H54 (cell line): ENCODE measurements at places on chromosomes 13 and 19.

DNA sequence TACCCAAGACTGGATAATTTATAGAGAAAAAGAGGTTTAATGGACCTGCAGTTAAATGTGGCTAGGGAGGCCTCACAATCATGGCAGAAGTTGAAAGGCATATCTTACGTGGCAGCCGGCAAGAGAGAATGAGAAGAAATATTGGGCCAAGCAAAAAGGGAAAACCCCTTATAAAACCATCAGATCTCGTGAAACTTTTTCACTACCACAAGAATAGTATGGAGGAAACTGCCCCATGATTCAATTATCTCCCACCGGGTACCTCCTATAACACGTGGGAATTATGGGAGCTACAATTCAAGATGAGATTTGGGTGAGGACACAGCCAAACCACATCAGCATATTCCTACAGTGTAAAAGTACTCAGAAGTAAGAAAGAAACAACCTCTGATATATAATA, 4.7 kb upstream of the KBTBD7 start:
- no peak for DNase-seq

- no peak for DNase-seq
These were observed 1460.3 kb downstream of the UQCRFS1 start for GRCh38 chr19:27752530-27753184.

DNA sequence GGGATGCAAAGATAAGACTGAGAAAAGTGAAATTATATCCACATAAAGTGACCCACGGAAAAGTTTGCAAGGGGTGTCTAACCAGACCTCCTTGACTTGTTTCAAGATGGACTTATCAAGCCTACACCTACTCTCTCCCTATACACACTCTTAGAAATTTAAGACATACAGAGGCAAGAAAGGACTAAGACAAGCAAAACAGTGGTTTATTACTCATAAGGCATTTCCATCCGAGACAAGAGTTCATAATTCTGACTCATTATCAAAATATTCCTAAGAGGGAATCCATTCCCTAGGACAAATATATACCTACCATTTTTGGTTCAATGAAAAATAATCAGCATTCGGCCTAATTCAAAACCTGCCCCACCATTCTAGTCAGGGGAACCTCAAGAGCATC, 232.6 kb upstream of the GPC6 start:
- DNase-seq = no peak

DNA sequence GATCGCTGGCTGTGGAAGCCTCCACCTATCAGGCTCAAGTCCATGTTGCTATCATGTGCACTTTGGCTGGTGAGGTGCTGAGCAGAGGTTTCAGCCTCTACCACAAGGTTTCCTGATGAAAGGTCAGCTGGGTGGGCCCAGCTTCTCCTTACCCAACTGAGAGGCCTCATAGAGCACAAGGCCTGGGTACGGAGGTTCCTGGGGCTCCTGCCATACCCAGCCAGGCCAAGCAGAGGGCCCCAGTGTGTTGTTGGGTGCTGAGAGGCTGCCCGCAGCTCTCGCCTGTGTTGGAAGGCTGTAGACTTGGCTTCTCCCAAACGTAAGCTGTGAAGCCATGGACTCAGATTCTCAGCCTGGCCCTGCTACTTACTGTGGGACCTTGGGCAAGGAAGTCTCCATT, 28.2 kb downstream of the ACTN4 start:
- no peak for DNase-seq

DNA sequence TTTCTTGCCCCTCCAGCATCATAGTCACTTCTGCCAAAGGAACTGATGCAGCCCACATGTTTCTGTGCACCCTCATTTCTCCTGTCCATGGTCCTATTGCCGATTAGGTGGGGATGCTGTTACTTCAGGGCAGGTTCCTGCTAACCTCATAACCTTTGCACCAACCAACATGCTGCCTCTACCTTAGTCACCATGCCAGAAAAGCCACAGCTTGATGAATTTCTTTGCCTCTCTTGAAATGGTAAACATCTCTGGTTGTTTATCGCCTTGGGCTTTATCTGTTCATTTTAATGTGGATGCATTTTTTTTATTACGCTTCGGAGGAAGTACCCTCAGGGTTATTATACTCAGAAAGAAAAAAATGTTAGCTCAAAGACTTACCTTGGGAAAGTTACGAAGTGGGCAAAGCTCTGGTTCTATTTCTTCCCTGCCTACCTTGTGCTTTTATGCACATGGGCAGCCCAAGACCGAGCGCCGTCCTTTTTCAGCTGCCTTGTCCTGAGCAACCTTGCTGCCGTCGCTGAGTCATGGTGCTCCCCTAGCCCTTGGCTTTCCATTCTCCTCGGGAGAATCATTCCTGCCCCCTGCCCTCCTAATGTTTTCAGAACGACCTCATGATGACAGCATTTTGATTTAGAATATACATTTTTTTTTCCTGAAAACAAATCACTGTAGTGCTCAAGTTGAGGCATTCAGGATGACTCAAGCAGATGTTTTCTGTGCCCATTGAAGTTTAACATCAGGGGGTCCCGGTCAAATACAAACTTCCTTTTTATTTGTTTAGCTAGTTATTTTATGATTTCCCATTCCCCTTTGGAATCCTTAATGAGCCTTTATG, 280.0 kb downstream of the SHISA2 start:
- DNase-seq = peak; percentile 26

GRCh38 chr13:60412909-60413616, 16.0 kb downstream of the TDRD3 start:
- no peak for DNase-seq

GRCh38 chr13:107296804-107297203, 728.9 kb upstream of the ARGLU1 start:
- peak; percentile 18 for DNase-seq

DNA sequence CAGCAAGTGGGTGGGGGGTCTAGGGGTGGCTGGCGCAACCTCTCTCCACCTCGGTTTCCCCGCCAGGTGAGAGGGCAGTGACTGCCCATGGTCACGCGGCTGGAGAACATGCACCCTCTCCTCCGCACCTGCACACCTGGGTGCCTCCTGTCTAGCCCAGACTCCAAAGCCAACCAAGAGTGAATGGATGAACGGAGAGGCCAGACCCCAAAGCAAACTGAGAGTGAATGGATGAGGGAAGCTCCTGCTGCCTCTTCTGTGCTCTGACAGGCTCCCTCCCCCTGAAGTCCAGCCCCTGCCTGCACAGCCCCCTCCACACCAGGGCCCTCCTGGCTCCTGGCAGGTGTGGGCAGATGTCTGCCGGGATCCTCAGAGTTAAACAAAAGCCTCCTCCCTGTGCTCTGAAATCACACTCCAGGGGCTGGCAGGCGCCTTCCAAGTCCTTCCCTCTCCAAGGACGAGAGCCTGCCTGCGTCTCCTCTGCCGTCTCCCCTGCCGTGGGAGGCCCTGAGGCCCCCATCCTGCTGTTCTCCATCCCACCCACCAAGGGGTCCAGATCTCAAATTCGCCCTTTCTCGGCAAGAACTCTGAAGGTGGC, 2.2 kb downstream of the SBNO2 start:
- DNase-seq = no peak
